Left kidney (tissue), 8 donors: ENCODE measurements at places on chromosomes 7 and 10.
A peak's percentile ranks its signal among the peaks of the same experiment; 100 is the strongest.

DNA sequence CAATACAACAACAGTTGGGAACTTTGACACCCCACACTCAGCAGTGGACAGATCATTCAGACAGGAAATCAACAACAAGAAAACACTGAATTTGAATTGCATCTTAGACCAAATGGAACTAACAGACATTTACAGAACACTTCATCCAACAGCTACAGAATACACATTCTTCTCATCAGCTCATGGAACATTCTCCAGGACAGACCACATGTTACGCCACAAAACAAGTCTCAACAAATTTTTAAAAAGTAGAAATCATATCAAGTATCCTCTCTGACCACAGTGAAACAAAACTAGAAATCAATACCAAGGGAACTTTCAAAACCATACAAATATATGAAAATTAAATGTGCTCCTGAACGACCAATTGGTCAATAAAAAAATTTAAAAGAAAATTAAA lies 212.3 kb downstream of the DNAJC1 start:
- no peak for DNase-seq

- no peak for DNase-seq
Measured at GRCh38 chr7:116499168-116500077, at the start of gene CAV2. CAV2 (plus strand) TSS chr7:116499738; CDS start chr7:116499782, 44 bp downstream.

DNA sequence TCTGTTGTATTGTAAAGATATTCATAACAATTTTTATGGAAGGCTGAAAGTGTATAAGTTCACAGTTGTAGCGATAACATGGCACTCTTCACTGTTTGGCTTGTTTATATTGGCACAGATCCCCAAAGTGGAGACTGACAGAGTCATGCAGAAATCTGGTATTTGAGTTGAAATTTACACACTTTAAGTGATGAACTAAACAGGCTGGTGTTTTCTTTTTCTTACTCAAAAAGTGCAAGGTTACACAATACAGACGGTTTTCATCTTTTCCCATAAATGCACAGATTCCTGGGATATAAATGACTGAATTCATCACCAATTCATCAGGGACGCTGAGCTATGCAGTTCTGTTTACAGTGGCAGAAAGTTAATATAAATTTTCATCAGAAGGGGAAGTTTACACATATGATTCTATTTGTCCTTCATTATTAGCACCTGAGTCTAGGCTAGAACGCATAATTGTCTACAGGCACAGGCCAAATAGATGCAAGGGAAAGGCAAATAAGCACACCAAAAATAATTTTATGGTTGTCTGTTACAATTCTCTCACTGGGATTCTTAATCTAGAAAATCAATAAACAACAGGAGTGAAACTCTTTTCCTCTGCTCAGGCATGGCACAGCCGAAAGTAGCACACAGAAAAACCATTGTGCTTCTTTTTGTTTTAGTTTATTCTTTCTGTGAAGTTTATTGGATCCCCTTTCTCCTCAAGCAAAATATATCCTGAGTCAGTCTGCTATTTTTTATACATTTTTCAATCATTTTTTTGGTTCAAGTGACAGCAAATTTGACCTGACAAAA lies 88.0 kb downstream of the FOXP2 start:
- peak; percentile 11 for DNase-seq

GRCh38 chr10:22133749-22134624 lies 83.8 kb downstream of the EBLN1 start:
- peak; percentile 73 for DNase-seq

DNA sequence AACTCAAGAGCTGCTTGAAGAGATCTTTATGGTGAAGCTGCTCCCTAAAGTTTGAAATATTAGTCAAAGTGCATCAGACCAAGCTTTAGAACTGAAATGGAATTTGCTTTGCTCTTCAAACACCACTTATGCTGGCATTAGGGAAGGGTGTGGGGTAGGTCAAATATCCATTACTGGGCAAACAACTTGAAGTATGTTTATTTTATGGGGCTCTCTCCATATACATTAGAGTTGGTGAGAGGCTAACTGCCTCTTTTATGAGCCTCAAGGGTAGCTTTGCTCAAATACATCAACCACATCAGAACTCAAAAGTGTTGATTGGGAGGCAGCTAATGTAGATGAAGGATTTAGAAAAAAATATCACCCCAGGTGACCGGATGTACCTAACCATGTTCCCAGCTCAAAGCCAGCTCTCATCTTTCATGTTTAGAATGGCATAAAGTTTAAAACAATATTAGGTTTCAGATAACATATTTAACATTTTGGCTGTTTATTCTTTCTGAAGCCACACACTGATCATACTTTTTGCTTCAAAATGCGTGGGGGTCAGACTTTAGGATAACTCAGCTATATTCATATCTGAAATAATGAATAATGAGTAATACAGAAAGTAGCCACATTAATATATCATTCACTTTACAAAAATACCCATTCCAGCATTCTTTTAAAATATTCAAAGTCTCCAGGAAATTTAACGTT lies 318.6 kb downstream of the PTEN start:
- DNase-seq: no peak

DNA sequence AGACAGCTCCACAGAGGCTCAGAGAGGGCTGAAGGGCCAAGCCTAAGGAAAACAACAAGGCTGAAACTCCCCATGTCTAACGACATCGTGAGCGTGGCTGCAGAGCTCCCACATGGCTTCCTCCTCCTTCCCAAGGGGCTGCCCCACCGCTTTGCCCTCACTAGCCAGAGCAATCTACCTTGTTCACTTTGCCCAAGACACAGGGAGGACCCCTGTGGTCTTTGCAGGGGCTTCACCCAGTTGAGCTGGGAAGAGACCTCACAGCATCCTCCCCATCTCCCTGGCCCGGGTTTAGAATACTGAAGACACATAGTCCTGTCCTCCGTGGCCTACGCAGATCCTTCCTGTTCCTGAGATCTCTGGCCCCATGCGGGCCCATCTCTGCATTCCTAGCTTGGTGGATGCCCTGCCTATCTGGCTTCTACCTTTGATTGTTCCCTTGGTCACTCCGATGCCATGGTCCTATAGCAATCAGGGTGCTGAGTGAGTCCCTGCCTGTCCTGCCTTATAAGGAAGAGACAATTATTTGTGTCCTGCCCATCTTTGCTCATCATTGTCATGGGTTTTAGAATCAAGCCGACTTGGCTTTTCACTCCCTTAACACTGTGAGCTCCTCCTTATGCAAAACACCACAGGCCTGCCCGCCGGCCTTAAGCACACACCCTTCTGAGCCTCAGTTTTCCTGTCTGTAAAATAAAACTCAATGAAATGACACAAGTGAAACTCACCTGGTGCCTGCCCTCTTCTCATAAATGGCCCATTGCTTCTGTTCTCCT lies 73.2 kb downstream of the PARP12 start:
- no peak for DNase-seq

DNA sequence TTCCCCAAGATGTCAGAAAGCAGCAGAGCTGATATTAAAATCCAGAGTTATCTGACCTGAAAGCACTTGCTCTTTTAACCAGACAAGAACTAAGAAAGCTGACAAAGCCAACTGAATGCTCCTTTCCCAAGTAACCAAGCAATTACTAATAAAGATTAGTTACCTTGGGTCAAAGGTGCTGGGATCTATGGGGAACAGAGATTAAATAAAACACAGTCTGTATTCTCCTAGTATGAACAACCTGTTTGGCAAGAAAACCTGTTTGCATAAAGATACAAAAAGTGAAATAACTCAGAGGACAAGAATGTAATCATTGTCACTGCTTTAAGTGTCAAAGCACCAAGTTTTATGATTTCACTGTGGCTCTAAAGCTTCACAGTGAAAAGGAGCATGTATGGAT lies 35.7 kb downstream of the ITPRID1 start:
- no peak for DNase-seq
